ENCODE measurements at places on chromosomes 3 and 15.

- DNase-seq: no peak
These were observed 96.4 kb downstream of the ITPR1 start for GRCh38 chr3:4589475-4590097.

DNA sequence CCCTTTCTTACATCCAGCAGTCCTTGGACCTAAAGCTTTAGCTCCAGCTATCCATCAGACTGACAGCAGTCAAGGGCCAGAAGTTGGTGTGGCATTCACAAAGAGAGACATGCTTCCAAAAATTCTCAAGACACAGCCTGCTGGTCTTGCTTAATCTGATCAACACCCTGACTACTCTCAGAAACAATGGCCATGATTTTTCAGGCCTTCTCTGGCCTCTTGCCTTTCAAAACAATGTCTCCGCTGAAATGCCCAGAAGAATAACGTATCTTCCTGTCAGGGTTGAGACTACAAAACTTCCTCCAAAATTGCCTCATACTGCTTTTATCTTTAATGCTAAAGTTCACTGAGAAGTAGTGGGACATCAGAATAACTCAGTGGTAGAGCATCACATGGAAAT lies 205.4 kb upstream of the SETMAR start:
- DNase-seq: no peak

- DNase-seq: no peak
These were observed 81.6 kb downstream of the AKAP13 start for GRCh38 chr15:85462029-85462428.

DNA sequence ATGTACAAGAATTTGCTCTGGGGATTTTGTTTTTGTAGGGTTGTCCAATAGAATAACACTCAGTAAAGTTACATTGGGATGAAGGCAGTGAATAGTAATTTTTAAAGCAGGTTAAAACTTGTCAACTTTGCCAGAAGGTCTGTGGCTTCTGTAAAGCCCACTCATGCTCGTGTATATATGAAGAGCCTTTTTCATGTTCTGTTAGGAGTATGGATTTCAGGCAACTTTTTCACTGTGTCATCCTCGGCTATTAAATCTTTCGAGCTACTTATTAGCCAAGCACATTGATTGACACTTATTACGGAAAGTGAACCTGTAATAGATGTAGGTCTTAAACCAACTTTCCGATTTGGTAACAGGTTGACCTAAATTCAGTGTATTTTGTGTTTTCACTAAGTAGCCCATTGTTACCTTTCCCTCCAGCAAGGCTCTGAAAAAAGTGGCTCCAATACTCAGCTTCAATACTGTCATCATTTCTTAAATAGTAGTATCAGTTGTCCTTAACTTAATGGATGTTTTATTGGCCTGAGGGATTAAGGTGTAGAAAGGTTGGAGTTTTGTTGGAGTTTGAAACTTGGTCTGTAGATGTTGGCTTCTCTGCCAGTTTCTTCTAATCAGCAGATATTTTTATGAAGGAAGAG lies 1.7 kb downstream of the PAK2 start:
- no peak for DNase-seq

GRCh38 chr3:23966328-23966727 lies 21.2 kb downstream of the NR1D2 start:
- no peak for DNase-seq

DNA sequence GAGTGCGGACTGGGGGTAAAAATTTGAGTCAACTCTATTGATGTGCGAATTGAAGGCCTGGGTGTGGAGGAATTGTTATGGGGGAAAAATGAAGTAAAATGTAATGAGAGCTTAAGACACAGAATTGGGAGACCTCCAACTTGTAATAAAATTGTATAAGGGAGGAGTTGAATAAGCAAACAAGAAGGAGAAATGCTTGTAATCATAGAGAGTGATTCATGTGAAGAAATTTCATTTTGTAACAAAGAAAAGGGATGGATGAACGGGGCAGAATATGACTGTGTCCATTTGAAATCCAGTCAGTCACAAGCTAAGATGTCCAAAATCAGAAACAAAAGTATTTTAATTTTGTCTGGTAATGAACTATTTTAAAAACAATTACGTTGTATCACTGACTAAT lies 552.3 kb downstream of the NAALADL2 start:
- no peak for DNase-seq

DNA sequence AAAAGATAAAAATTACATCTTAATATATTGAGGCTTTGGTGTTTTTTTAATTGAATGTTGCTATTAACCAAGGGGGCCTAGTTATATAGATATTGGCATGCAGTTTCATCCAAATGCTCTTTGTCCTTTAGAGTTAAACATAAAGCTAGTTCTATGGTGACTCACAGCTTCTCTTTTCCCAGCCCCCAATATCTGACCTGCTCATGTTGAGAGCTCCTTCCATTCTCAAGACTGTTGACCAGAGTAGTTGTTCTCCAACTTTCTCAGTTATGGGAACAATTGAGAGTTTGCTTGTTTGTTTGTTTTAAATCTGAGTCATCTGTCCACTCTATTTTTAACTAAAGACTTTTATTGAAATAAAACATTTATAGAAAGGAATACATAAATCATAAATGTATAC lies 15.8 kb upstream of the RARB start:
- DNase-seq: no peak

- DNase-seq: no peak
These were observed 300.9 kb upstream of the SOX2 start for GRCh38 chr3:181410870-181411269.

- DNase-seq: no peak
These were observed 74.3 kb downstream of the TJP1 start for GRCh38 chr15:29747837-29748417.

GRCh38 chr3:121698476-121698875 lies 37.8 kb upstream of the HCLS1 start:
- DNase-seq: no peak

- no peak for DNase-seq
These were observed 243.4 kb upstream of the GADL1 start for GRCh38 chr3:31137718-31138465.

DNA sequence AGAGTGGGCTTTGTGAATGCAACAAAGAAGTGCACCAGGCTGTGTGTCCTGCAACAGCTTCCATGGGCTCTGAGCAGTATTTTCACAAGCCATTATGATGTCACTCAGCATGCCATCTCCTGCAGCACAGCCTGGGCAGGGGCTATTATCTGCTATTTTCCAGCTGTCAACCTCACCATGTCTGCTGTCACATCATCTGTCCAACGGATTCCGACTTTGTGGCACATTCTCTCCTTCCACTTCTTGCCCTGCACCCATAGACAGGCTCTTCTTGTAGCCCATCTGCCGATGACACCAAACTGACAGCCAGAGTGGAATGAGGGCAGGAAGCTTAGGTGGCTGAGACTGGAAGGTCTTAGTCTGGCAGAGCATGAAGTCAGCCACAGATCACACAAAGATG lies 691.9 kb downstream of the NTRK3 start:
- DNase-seq: no peak

DNA sequence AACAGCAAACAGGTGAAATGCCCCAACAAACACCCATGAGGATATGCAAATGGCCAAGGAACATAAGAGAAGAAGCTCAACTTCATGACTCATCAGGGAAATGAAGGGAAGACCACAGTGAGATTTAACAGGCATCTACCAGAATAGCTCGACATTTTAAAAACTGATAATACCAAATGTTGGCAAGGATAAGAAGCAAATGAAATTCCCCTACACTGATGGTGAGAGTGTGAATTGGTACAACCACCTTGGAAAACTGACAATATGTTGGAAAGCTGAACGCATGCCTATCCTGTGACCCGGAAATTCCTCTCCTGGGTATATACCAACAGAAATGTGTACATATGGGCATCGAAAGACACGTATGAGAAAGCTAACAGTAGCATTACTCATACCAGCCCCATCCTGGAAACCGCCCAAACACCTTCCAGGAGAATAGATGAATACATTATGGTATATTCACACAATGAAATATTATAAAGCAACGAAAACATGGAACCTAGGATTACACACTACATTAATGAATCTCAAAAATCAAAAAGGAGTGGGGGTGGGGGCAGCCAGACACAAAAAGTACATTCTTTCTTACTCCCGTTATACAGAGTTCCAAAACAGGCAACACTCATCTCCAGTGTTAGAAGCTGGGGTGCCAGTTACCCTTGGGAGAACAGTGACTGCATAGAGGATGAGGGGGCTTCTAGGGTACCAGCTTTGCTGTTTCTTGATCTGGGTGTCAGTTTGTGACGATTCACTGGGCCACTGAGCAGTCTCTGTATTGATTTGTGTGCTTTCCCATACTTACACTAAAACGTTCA lies 16.9 kb downstream of the RFTN1 start:
- DNase-seq: no peak

DNA sequence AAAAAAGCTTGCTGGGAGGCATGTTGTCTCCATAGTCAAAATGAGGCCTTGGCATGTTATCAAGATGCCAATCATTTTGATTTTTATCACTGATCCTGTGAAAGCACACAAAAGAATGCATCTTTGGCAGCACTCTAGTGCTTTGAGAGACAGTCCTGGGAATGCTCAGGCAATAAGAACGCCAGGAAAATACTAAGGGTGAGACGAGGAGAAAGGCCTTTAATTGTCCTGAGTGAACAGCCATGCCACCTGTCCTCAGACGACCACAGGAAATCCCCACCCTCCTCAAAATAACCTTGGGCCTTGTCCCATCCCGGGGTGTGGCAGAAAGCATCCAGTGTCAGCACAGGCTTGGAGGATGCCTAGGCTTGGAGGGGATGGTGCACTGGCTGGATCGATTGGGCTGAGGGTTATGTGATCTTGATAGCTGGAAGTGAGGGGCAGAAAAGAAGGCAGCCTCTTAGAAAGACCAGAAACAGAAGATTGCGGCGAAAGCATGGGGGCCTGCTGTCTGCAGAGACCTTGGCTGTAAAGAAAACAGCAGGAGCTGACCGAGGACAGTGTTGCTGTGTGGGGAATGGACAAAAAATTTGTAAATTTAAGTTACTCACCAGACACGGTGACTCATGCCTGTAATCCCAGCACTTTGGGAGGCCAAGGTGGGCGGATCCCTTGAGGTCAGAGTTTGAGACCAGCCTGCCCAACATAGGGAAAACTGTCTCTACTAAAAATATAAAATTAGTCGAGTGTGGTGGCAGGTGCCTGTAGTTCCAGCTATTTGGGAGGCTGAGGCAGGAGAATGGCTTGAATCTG lies 7.3 kb downstream of the TMEM158 start:
- DNase-seq: no peak

DNA sequence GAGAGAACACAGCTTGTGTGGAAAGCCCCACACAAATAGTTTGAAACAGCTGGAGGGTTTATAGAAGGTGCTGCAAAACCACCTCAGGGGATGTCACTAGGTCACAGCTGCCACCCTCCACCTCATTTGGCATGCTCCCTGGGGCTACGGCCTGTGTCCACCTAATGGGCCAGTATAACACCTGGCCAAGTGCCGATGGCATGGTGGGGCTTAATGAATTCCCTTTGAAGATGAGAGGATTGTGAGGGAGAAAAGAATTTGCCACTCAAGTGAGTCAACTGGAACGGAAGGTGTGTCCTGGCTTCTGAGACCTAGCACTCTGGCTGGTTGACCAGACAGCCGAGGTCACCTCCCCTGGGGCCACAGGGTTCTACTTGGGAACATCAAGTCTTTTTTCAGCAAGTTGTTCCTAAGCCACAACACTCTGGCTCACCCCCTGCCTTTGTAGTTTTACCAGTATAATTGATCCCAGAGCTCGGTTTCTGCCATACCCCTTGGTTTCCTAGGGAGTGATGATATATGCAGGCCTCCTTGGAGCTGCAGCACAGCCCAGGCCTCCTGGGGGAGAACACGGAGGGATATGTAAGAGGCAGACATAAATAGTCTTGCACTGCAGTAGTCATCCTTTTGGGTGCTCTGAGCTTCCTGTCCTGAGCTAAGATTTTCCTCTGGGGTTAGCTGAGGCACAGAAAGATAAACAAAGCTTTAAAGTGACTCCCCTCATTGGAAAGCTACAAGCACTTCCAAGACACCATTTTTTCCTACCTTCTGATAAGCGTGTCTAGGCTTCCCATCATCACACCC lies 178.2 kb upstream of the LPP start:
- no peak for DNase-seq

- no peak for DNase-seq
These were observed 783.7 kb downstream of the AGBL1 start for GRCh38 chr15:86863226-86863915.

- no peak for DNase-seq
These were observed 62.9 kb downstream of the HMG20A start for GRCh38 chr15:77483425-77484140.

DNA sequence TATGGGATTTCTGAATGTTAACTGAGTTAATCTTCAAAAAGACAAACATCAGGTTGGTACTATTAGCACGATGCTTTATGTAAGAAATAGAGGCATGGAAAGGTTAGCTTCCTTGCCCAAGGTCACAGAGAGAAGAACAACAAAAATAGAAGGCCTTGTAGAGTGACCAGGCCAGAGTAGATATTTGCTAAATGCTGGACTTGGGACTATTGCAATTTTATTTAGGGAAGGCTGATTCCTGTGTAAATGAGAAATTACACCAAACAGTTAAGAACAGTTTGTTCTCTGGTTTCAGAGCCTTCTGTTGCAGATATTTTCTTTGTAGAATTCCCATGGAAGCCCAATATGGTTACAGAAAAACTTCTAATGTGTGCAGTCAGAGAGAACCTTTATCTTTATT lies 16.4 kb upstream of the SLITRK3 start:
- no peak for DNase-seq

DNA sequence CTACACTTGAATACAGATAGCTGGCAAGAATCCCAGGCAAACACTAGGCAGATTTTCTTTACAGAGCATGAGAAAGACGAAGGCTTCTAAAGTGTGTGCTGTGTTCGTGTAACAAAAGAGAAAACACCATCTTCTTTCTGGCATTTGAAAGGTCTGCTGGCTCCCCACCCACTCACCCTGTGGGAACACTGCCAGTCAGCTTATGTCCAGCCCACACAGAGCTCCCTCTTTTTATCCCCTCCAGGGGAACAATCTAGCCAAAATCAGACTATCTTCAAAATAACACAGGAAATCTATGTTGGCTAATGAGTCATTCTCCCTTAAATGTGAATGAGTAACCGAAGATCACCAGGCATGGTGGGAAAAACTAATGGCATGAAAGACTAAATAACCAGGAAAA lies 45.6 kb upstream of the PAQR5 start:
- no peak for DNase-seq

- no peak for DNase-seq
These were observed 20.4 kb upstream of the SHC4 start for GRCh38 chr15:48984021-48984710.

DNA sequence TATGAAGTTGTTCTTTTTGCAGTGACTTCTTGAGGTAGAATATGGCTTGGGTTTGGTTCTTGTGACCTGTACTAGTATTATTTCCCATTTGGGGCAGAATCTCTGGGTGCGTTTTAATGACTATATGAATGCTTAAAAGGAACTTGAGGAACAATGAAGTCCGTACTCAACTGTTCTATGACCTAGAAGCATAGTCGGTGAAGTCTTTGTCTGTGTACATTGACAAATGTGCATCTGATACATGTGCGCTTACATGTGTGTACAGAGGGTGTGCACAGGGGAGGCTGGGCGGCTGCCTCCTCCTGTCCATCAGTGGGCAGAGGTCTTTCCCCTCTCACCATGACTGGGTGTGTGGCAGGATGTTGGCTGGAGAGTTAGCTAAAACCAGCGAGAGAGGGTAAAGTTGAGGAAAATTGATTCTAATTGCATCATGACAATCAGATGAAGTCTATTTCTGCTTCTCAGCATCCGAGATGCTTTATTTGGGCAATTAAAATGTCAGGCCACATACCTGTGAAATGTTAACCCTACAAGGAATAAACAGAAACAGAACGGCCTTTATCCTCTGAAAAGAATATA lies 1.0 kb upstream of the NR2F2 start:
- DNase-seq: no peak

All from anterior cingulate cortex (tissue), 58 donors.